ENCODE measurements at places on chromosomes 7 and 10.

GRCh38 chr7:3272691-3273141, 28.3 kb upstream of the SDK1 start:
- DNase-seq: no peak

- no peak for DNase-seq
These were observed 223.1 kb upstream of the PPP2R2D start for GRCh38 chr10:131677671-131678070.

DNA sequence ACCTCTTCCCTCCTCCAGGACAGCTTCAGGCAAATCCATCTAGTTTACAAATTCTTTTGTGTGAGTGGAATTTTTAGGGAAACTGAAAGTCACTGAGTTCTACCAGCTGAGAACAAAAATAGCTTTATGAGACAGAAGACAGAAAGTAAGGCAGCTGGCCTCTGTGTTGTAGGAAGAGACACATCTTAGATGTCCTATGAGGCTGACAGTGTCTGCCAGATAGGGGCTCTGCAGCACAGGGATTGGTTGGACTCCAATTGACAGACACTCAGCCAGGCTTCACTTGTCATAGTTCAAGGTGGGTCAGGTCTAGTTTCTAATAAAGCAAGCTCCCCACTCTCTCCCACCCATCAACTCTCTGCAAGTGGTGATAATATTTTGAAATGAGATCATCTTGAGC, 574.9 kb downstream of the CCSER2 start:
- no peak for DNase-seq

- DNase-seq: no peak
These were observed 20.5 kb downstream of the BNIP3 start for GRCh38 chr10:131961047-131961776.

DNA sequence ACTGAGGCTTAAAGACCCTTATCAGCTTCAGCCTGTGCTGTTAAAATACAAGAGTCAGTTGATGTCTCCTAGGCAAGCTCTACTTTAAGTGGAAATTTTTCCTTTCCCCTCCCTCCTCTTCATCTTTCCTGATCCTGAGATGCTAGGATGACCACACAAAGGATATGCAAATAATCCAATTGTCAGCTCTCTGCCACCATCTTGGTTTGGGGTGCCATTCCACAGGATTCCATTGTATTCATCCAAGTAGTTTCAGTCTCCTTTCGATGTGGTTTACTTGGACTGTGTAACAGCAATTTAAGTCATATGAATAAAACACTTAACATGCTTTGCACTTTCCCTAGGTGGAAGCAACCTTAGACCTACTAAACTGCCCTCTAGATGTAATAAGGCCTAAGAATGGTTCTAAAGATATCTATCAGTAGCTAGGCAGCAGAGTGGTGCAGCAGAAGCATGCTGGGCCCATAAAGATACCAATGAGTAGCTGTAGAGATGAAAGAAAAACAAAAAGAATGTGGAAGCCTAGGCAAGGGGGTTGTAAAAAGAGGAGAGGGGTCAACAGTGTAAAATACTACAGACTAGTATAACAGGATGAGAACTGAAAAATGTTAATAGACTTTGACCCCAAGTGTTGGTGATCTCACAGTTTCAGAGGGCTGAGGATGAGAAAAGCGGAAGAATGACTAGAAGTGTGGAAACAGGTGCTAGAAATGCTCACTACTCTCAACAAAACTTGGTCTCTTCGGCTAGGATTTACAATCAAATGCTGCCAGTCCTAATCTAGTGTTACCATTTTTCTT, 2.4 kb upstream of the CFAP69 start:
- no peak for DNase-seq

GRCh38 chr10:114471906-114472876, 67.9 kb upstream of the AFAP1L2 start:
- no peak for DNase-seq

DNA sequence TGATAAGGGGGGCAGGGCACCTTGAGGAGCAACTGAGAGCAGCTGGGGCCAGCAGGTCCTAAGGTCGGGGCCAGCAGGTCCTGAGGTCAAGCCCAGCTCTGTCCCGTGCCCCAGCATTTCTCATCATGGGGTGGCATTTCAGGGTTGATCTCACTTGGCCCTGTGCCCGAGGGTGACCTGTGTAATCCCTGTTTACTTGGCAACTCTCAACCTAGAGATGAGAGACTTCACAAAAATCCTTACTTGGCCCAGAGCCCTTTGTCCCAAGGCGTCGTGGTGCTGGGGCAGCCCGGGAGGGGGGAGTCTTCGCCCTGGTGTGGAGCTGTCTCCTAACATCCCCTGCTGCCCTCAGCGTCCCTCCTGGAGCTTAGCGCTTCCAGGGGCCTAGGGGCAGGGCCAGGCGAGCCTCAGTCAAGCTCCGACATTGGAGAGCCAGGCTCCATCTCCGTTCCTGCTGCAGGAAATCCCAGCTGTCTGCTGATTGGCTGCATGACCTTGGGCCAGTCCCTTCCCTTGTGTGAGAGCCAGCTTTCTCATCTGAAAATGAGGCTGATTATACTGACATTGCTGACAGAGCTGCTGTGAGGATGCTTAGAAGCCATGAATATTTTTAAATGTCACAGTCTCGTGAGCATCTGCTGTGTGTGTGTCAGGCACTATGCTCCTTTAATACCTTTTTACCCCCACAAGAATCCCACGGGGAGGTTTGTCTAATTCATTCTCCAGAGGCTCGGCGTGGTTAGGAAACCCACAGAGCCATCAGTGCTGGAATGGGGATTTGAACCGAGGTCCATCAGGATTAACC, 94.3 kb downstream of the ZMIZ1 start:
- no peak for DNase-seq

DNA sequence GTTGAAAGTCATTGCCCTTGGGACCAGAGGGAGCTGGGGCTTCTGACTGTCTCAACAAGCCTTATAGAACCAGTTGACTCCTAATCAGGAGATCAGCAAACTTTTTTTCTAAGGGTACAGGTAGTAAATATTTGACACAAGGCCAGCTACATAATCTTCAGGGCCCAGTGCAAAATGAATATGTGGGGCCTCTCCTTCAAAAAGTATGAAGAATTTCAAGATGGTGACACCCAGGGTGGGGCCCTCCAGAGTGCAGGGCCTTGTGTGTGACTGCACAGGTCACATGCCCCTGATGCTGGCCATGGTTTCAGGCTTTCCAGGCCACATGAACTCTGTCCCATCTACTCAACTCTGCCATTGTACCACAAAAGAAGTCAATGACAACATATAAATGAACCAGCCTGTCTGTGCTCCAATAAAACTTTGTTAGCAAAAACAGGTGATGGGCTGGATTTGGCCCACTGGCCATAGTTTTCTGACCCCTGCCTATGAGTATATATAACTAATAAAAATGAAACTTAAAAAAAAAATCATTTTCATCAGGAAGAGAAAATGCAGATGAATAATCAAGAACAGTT, 6.1 kb downstream of the MMRN2 start:
- DNase-seq: no peak

- peak; percentile 60 for DNase-seq
These were observed 220.1 kb upstream of the MKLN1 start for GRCh38 chr7:131107337-131108211.

- DNase-seq: no peak
These were observed 8.6 kb upstream of the ELFN1 start for GRCh38 chr7:1661461-1661860.

DNA sequence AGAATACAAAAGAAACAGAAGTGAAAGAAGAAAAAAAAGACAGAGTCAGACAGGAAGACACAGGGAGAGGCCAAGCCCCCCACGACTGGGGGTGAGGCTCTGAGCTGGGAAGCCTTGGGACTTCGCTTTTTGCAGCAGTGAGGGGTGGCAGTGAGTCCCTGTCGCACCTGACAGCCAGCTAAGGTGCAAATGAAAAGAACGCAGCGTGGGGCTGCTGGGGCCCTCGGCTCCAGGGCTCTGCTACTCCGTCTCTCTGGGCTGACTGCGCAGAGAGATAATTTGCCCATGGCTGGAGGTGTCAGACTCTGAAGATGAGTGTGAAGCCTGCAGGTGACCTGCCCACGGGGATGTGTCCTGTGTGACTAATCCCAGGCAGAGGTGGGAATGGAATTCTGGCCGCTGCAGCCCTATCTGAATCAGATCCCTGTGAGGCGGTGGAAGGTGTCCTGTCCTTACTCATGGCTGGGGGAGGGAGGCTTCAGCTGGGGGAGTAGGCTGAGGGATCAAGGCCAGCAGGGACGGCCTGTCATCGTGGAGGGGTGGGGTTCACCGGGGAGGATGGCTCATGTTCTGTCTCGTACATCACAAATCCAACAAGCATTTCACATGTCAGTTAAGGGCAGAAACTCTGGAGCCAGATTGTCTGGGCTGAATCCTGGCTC, 96.4 kb downstream of the SLIT1 start:
- DNase-seq: no peak

GRCh38 chr7:96361116-96361857, 39.4 kb upstream of the SLC25A13 start:
- DNase-seq: no peak

- no peak for DNase-seq
These were observed 35.3 kb downstream of the DENND2A start for GRCh38 chr7:140605337-140605736.

DNA sequence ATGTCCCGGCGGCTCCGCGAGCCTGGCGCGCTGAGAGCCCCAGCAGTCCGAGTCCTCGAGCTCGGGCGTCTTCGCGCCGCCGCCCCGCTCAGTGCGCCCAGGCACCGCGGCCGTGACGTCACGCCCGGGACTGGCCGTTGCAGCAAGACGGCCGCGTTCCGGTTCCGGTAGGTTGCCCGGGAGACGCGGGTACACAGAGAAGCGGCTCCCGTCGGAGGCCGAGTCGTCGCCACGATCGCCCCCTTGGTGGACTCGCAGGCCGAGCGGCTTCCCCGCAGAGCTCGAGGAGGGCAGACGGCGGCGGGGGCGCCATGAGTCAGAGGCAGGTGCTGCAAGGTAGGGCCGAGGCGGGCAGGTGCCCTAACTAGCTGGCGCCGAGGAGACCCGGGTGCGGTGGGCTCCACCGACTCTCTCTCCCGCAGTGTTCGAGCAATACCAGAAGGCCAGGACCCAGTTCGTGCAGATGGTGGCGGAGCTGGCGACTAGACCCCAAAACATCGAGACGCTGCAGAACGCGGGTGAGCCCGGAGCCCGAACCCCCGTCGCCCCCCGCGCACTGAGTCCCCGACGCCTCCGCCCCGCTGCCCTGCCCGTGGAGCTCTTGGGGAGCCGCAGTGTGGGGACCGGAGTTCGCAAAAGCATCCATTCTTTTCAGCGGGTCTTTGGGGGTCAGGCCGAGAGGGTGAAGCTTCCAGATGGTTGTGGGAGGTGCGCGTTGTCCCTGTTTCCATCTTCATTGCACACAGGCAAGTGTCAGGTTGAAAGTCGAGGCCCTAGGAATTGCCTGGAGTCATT, at the start of gene SPAG6:
SPAG6 (plus strand) TSS at position 196 of the 795 bp plus-strand sequence; CDS start at position 312, 116 bp downstream.
- no peak for DNase-seq

GRCh38 chr10:43904301-43904700, 255.6 kb upstream of the ZNF32 start:
- DNase-seq: no peak

DNA sequence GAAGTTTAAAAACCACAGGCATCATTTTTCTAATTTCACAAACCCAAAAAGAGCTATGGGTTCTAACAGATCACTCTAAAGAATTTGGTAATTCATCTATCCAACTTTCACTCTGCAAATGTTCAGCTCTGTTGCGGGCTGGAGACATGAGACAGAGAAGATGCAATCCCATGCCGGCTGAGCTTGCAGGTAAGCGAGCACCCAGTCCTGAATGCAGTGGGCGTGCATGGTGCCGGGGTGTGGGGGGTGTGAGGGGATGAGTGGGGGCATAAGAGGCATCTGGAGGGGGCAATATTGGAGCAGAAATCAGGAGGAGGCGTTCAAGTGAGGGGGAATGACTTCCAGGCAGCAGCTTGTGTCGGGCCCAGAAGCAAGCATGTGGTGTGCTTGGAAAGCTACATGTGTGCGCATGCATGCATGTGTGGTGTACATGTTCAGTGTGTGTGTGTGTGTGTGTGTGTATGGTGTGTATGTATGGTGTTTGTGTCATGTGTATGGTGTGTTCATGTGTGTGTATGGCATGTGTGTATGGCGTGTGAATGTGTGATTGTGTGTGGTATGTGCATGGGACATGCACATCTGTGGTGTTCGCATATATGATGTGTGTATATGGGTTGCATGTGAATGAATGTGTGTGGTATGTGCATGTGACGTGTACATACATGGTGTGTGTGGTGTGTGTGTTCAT, 172.9 kb downstream of the PRKCQ start:
- no peak for DNase-seq

DNA sequence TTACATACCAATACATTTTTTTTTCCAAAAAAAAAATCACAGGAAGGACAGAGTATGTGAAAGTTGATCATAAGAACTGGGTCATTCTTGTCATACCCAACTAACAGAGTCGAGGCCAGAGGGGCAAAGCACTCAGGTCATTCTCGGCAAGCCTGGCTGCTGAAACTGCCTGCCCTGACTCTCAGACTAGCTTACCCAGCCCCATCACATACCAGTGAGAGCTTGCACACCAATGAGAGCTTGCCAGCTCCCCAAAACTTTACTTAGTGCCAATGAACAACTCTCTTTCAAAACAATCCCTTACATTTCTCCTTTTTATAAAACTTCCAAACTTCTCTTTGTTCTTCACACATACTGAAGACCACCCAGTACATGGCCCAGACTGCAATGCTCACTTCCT, 48.9 kb downstream of the VOPP1 start:
- no peak for DNase-seq

- DNase-seq: no peak
These were observed 38.2 kb downstream of the GSDME start for GRCh38 chr7:24718977-24719491.

DNA sequence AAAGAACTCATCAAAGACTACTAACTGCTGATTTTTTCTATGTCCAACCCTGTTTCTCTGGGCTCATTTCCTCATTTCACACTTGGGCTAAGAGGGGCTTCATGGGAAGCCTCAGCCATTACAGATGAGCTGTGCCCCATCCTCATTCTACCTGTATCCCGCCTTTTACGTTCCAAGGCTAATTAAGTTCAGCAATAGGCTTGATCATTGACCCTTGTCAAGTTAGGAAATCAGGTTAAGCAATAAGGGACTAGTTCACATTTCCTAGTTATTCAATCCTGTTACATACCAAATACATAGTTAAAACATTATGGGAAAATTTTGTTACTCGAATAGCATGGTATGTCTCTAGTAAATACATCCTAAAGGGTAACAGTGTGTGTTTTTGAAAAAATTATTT, 29.3 kb upstream of the AGBL3 start:
- DNase-seq: no peak

GRCh38 chr10:92747600-92747999, 57.8 kb downstream of the HHEX start:
- DNase-seq: no peak

- no peak for DNase-seq
These were observed at the start of gene BHLHA15 for GRCh38 chr7:98211221-98211675. Gene BHLHA15 (plus strand): TSS chr7:98211439. CDS start chr7:98212310, 871 bp downstream.

DNA sequence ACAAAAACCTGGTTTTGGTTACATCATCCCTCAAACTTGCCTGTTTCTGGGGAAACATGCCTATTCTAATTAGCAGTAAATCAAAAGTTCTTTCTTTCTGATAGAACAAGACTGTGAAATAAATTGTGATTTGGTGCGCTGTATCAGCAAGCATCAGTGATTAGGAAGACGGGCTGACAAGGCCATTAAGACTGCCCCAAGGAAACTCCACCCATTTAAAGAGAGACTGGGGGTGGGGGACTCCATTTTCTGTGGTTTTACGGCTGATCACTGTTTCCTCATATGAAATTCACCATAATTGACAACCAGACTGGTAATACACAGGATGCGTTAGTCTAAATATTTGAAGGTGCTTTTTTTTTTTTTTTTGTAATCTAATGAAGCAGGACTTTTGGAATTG, 68.7 kb downstream of the MBL2 start:
- DNase-seq: no peak
